ENCODE measurements at places on chromosomes 1 and 21.

- no peak for DNase-seq
Observed at GRCh38 chr1:4965346-4966075, 311.1 kb downstream of the AJAP1 start.

DNA sequence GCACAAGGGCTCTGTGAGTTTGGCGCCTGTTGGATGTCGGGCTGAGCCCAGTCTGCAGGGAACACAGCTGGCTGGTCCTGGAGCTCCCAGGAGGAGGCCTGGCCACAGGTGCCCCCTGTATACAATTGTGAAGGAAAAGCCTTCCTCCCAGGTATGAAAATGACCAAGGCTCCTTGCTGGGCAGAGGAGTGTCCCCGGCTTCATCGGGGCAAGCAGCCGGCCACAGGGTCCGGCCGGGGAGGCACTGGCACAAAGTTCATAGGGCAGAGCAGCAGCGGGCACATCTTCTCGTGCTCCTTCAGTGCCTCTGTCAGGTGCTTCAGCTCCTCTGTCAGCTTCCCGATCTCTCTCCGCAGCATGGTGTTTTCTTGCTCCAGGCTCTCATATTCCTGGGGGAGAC, 13.0 kb downstream of the BATF3 start:
- no peak for DNase-seq

DNA sequence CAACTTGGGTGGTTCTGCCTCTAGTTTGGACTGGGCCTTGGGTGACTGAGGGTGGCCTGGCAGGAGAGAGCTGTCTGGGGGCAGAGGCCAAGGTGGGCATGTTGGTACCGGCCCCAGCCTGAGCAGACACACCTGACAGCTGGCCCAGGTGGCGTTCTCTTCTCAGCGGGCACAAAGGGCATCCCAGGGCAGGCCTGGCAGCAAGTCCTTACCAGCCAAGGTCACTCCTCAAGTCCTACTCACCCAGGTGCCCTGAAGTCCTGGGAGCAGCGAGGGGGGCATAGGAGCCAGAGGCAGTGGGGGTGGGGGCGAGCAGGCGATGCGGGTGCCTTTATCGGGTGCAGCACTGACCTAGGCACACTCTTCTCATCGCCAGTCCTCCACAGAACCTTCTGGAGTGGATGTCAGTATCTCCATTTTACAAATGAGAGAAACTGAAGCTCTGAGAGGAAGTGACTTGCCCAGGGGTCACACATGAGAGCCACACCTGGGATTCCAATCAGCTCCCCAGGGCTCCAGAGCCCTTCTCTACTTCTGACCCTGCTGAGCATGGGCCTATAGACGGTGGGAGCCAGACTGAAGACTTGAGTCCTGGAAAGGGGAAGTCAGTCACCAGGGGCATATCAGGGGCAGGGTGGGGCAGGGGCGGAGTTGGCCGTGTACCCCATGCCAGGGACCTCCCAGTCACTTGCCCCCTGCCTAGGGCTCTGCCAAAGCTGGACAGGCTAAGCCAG, 587 bp upstream of the SLC25A34 start:
- DNase-seq, result no peak

DNA sequence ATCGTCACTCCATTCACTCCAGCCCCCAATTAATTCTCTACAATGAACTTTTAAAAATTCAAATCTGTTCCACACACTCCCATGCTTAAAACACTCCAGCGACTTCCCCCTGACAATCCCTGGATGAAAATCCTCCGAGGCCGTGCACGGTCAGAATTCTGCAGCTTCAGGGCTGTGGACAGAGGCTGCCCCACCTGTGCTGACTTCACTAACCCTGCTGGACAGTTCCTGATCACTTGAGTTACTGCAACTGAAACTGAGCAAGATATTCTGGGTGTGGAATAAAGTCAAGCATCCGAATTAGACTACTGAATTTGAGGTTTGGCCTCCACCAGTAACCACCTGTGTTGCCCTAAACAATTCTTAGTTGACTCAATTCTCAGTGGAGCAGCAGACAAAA, 1.0 kb upstream of the JAK1 start:
- DNase-seq, result no peak

DNA sequence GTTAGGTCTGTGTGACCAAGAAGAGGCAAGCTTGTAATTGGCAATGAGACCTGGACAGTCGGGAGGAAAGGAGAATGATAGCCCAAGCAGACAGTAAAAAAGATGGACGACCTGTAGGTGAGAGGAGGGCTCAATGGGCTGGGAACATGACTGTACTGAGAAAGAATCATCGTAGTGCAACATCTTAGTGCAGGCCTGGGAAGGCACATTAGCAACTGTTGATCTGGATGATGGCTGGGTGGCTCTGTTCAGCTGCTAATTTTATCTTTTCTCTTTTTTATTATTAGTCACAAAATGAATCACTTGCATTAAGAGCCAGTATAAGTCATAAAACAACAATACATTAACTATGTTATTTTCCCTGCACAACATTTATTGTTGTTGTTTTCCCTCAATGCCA, 32.9 kb downstream of the IFI44 start:
- no peak for DNase-seq

DNA sequence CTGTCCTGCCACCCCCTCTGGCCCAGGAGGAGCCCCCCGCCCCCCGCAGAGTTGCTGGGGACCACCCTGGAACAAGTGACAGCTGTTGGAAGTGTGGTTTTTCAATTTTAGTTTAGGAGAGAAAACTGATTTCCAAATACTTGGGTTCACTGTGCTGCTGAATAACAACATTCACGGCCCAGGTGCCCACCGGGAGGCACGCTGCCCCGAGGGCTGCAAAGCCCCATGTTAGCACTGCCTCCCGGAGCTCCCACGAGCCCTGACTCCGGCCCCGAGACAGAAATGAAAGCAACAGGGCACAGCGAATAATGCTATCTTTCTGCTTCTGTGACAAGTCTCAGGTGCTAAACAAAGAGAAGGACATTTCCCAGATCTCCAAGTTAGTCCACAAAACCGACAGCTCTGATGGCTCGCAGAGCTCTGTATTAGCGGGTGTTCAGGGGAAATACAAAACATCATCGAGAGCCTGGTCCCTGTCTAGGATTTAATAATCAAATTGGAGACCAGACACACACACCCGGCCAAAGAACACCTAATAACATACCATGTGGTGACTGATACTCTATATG, 451.5 kb downstream of the KIF26B start:
- no peak for DNase-seq

DNA sequence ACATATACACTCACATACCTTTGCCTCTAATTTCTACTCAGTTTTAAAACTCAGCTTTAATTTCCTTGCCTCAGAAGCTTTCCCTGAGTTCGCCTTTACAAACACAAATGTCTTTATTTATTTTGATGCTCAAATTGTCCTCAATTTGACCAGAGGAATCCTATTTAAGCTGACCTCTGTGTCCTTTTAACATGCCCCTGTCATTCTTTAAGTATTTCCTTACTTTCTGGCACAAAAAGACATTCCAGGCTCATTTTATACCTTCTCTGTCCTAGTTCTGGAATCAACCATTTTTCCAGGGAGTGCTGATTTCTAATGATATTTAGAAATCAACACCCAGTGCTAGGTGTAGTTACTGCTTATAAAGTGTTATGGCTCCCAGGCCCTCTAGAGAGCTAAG, 82.5 kb downstream of the OSBPL9 start:
- DNase-seq, result no peak

DNA sequence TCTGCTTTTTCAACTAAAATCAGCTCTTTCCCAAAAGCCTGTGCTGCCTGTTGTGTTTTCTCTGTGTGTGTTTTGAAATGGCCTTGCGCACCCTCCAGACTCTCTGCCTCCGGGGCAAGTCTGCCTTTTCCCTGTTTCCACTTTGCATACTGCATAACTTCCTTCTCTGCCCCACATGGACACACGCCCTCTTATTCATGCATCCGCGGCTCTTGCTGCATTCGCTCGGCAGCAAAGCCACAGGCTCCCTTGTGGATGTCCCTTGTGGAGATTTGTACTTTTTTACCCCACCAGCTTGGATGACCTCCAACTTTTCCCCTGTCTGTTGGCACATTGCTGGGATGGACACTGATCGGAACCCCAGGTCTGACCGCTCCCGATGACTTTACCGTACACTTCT, 147.6 kb downstream of the ADSS2 start:
- no peak for DNase-seq

DNA sequence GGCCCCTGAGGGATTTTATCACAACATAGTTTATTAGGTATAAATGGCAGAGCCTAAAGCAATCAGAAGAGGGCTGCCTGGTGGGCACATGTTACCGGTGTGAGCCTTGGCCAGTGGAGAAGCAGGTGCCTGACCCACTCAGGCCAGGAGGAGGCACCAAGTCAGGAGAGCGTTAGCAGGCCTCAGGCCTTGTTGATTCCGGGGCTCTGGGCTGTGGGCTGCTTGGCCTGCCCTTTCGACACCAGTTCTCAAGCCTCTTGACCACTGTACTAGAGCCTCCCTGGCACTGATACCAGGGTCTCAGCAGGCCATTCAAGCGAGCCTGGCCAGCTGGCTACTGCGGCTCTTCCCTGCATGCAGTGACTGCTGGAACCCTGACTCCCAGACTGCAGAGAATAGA, 20.8 kb downstream of the CLDN14 start:
- DNase-seq, result no peak

- DNase-seq, result no peak
Observed at GRCh38 chr1:88655685-88656299, 28.3 kb upstream of the PKN2 start.

GRCh38 chr1:64135462-64136223, 67.8 kb upstream of the UBE2U start:
- DNase-seq, result no peak

DNA sequence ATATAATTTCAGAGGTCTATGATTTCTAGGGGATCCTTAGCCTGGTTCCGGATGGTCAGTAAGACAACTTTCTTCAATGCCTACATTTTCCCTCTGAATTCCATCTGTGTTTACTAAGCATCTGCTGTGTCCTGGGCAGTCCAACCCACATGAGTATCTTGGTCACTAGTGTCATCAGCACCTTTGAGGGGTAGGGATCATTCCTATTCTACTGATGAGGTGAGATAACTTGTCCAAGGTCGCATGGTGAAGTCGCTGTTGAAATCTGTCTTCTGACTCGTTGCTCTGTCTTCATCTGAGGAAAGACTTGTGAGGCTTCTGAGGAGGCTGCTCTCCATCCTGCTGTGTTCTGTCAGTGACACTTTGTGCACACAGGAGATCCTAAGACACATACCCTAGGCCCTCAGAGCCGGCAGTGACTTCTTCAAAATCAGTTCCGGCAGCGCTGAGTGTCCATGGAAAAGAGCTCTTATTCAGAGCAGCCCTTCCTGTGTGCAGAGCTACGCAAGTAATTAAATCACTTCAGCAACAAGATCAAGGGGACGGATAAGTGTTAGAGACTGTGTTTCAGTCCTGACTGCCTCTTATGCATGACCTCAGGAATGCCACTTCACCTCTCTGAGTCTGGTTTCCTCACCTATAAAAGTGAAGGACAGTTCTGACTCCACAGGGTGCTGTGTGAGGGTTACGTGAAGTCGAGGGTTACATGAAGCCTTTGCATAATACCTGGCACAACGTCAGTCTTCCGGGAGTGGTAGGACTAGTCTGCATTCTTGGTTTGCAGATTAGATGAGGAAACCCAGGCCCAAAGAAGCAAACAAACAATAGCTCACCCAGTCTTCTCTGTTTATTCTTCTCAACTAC, 28.4 kb downstream of the AK2 start:
- no peak for DNase-seq

GRCh38 chr1:232586679-232587078, 43.3 kb downstream of the SIPA1L2 start:
- no peak for DNase-seq

- DNase-seq, result peak; percentile 85
Observed at GRCh38 chr1:77759071-77760028, at the start of gene USP33. Gene USP33, minus strand, starts transcription at chr1:77759852. Its CDS starts 18,155 bp downstream, at chr1:77741697.

DNA sequence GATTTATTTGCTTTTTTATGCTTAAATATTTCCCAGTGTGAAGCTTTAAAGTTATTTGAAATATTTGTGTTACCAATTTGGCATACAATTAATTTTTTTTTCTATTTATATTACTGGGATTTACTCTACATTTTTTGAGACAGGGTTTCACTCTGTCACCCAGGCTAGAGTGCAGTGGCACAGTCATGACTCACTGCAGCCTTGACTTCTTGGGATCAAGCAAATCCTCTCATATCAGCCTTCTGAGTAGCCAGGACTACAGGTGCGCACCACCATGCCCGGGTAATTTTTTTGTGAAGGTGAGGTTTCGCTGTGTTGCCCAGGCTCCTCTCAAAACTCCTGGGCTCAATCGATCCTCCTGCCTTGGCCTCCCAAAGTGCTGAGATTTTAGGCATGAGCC, 39.5 kb downstream of the BACH1 start:
- DNase-seq, result no peak

GRCh38 chr1:239814306-239814881, 277.3 kb upstream of the FMN2 start:
- no peak for DNase-seq

- no peak for DNase-seq
Observed at GRCh38 chr1:201648066-201648906, 109.4 kb downstream of the NAV1 start.

GRCh38 chr21:44714905-44715304, 3.5 kb upstream of the TSPEAR start:
- DNase-seq, result no peak

GRCh38 chr1:8821084-8821483, 3.6 kb upstream of the RERE start:
- DNase-seq, result no peak

- DNase-seq, result no peak
Observed at GRCh38 chr1:16235944-16236510, 956 bp downstream of the CPLANE2 start.

DNA sequence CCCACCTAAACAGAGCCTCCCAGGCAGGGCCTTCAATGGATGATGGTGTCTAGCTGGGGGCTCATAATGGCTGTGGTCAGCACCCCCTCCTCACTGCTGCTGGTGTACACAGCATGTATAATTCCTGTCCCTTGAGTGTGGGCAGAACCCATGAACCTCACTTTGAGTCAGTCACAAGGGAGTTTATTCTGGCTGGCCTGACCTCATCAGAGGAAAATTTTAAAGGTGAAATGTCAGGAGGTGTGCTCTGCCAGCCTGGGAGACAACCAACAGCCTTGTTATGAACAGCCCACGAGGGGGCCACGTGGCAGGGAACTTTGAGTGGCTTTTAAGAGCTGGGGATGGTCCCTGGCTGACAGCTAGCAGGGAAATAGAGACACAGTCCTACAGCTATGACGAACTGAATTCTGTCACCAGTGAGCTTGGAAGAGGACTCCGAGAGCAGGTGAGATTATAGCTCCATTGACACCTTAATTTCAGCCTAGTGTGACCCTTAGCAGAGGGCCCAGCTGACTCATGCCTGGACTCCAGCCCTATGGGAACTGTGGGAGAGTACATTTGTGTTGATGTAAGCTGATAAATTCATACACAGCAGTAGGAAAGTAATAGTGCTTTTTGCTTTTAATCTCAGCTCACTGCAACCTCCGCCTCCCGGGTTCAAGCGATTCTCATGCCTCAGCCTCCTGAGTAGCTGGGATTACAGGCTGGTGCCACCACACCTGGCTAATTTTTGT, 73.5 kb upstream of the RUNX3 start:
- no peak for DNase-seq

- no peak for DNase-seq
Observed at GRCh38 chr1:215004121-215004827, 78.3 kb upstream of the KCNK2 start.
